PC-9 (cell line): ENCODE measurements at places on chromosomes 4 and X. TPM values are rescaled to one million over a fixed set of nuclear protein-coding genes. Genes with fewer than 3 reads are reported as not detected.

- no peak for DNase-seq
Measured at GRCh38 chr4:100895556-100896197, 377.9 kb upstream of the EMCN start.

The FAM114A1 gene
- total RNA-seq, result 73.7 and 80.4 TPM in 2 replicates

DNA sequence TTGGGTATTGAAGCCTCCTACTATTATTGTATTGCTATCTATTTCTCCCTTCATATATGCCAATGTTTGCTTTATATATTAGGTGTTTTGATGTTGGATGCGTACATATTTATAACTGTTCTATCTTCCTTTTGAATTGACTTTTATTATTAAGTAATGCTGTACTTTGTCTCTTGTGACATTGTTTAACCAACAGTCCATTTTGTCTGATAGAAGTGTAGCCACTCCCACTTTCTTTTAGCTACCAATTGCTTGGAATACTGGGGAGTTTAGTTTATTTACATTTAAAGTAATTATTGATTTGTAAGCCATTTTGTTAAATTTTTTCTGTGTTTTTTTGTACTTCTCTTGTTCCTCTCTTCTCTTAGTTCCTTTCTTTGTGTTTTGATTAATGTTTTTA lies 195.9 kb downstream of the GC start:
- no peak for DNase-seq

- DNase-seq, result no peak
Measured at GRCh38 chrX:54184474-54184873, 1.4 kb upstream of the FAM120C start.

The CLDN34 gene
- not detected in 2 replicates for total RNA-seq

The ADH1B gene
- total RNA-seq, result not detected in 2 replicates

DNA sequence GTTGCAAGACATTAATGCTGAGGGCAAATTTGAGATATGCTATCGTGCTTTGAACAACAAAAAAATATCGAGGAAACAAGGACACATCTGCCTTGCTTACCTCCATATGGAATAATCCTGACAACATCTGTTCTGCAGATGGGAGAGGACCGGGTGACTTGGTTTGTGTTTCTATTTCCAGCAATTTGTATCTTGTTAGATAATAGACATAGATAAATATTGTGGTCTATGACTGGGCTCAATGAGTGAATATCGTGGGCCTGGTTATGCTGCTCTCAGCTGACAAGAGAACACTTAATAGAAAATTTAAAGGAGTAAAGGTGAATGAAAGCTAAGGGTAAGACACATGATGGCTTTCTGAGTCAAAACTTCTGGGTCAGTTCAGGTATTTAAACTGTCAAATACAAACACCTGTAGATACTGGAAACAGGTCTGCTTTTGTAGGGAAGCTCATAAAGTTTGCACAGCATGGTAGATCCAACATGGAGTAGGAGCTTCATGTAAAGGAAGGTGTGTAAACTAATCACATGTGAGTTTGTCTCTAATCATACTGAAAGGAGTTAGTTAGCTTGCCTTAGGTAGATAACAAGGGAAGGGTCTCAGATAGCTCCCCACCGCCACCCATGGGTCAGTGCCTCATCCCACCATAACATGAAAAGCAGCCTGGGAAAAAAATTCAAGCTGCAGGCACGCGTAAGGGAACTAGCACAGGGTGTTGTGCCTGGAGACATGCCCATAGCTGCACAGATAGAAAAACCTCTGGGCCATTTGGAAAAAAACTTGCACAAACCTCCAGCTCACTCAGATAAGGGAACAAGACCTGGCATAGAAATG lies 904.1 kb upstream of the EPHA5 start:
- no peak for DNase-seq
